ENCODE measurements at places on chromosomes 4 and X.

DNA sequence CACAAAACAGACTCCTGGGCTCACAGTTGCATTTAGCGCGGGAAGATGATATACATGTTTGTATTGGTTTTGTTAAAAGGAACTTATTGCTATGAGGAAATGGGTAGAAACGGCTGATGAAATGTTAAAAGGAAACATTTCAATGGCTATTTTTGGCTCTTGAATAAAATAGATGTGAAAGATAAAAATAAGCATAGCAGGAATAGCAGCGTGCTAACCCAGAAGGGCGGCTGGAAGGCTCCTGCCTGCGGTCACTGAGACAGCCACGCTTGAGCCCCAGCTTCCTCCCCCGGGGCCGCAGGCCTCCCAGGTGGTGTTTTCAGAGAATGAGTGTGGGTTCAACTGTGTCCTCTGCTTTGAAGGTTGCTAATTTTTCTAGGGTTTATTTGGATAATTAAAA lies 35.0 kb upstream of the CLCN4 start:
- no peak for DNase-seq

DNA sequence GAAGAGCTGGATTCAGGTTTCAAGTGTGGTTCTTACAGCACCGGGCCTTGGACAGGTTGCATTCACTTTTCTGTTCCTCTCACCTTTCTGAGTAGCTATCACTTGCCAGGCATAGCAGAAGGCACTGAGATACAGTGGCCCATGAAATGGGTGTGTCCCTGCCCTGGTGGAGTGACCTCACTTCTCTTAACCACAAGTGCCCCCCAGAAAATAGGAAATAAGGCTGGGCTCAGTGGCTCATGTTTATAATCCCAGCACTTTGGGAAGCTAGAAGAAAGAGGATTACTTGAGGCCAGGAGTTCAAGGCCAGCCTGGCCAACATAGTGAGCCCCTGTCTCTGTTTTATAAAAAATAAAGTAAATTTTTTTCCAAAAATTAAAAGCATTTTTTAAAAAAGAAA lies 101.7 kb upstream of the KIT start:
- DNase-seq = no peak

GRCh38 chr4:10667701-10668326 lies 16.8 kb downstream of the CLNK start:
- no peak for DNase-seq

DNA sequence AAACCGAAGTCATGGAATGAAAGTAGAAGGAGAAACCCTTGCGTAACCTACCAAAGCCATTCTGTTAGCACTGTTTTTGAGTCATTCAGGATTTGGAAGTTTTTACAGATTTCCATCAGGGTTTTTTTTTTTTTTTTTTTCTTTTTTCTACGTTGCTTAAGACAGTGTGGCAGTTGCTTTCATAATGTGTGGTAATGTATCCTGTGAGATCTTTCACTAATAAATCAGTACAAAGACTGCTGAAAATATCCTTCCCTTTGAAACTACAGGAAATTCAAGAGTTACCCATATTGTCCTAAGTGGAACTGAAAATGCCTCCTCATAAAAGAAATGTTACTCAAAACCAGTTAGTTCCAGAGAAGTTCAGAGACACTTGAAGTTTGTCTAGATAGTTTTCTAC lies 137.8 kb downstream of the RAPGEF2 start:
- no peak for DNase-seq

DNA sequence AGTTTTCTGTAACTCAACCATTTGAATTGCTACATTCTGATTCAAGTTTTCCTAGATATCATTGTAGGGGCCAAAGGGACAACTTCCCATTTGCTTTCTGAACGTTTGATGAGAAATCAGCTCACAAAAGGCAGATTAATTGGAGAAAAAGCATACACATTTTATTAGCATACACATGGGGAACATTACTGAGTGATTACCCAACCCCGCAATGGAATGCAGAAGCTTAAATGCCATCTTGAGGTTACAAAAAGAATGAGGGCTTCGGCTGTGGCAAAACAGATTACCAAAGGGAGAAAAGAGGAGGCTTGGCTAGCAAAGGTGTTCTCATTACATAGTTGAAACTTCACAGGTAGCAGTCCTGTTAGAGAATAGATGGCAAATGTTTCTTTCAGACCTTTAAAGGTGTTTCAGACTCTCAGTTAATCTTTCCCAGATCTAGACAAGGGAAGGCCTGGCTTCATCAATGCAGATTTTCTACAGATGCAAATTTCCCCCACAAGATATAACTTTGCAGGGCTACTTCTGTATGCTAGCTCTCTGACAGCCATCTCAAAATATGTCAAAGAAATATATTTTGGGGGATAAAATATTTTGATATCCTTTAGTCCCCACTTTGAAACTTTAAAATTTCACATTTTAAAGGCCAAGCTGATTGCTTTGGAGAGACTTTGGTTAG lies 26.5 kb upstream of the HERC6 start:
- no peak for DNase-seq

DNA sequence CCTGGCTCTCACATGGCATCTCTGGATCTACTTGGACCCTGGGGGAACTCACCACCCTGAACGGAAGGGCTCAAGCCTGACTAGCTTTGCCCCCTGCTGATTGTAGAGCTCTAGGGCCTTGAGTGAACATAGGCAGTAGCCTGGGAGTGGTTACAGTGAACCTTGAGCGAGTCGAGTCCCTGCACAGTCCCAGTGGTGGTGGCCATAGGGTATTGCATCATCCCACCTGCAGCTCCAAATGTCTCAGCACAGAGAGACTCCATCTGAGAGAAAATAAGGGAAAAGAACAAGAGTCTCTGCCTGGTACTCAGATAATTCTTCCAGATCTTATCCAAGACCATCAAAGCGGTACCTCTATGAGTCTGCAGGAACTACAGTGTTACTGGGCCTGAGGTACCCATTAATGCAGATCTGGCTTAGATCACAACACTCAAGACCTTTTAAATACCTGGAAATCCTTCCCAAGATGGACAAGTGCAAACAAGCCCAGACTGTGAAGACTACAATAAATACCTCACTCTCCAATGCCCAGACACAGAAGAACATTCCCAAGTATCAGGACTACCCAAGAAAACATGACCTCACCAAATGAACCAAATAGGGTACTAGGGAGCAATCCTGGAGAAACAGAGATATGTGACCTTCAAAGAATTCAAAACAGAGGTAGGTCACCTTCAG lies 167.5 kb upstream of the TET2 start:
- no peak for DNase-seq

DNA sequence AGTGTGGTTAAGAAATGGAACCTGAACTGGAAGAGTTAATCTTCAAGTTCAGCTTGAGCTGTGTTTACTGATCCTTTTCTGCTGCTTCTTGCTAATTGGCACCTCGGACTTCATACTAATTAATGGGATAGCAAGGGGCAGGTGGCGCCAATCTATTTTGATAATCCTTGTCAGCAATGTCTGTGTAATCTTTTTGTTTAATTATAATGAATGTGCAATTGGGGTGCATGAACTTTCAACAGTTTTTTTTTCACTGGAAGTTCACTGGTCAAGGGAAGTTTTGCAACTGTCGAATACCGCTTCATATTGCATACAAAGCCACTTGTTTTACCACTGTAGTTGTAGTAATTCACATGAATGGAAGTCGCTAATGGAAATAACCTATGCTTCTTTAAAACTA lies 261.0 kb downstream of the BMPR1B start:
- DNase-seq = no peak

DNA sequence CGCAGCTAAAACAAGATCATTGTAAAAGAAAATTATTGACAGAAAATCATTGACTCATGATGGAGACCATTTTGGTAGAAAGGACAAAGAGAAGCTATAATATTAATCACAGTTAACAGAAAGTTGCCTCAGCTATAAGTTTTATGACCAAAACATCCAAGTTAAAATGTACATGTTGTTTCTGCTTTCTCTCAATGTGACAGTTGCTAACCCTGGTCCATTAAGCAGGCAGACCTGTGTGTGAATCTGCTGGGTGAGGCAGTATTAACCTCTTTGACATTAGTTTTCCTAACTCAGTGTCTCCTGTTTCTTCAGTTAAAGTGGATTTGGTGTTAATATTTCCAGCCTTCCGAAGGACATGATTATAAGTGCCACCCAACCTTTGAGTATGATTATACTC lies 94.8 kb upstream of the DCLK2 start:
- DNase-seq = no peak

Data from activated CD4-positive, alpha-beta T cell treated with anti-CD3 and anti-CD28 coated beads, Interleukin-10, Interleukin-2, amounts not matched to agents 100 ng/mL and 50 ng/mL, durations not matched to agents 16 hours and 8 hours (primary cell).